ENCODE measurements at places on chromosomes 12 and 14. TPM values are rescaled to one million over a fixed set of nuclear protein-coding genes. Genes with fewer than 3 reads are reported as not detected.

DNA sequence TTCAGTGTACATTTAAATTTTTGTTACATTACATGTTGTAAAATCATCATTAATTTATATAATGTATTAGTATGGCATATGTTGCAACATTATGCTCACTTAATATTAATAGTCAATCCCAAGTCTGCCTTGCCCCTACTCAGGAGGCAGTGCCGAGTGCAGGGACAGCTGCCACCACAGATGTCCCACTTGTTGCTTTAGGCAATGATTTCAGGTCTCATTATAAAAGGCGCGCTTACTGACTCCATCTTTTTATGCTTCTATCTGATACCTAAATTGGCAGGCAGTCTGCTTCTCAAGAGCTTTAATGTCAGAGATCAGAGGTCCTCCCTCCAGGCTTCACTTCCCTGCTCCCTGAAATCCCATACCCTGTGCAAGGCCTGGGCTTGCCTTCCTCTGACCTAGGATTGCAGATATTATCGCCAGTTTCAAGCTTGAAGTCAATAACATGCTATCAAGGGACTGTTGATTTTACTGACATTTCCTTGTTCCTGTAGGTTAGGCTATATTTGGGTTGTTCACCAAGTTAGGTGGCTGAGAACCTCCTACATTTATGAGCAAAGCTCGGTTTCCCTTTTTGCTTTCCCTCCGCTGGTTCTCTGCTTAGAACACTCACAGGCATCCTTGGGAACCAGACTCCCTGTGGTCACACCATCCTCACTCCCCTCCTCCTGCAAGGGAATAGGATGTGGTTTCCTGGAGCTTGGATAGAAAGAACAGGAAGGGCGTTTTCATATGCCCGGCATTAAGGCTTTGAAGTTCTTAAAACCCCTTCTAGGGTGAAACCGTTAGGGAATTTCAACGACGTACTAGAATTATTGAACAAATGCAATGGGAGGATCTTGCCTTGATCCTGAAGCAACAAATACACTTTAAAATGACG is 208.4 kb upstream of the FKBP4 start:
- H3K27ac ChIP-seq: no peak overlapping the region
- peak; percentile 58 for DNase-seq

- H3K27me3 ChIP-seq: no peaks in the 10 kb centered on the region
- H3K27ac ChIP-seq: no peak overlapping the region
- no peaks in the 10 kb centered on the region for H3K4me1 ChIP-seq
- no peaks in the 10 kb centered on the region for H3K36me3 ChIP-seq
Observed at GRCh38 chr12:1126091-1126490, 135.1 kb downstream of the ERC1 start.

DNA sequence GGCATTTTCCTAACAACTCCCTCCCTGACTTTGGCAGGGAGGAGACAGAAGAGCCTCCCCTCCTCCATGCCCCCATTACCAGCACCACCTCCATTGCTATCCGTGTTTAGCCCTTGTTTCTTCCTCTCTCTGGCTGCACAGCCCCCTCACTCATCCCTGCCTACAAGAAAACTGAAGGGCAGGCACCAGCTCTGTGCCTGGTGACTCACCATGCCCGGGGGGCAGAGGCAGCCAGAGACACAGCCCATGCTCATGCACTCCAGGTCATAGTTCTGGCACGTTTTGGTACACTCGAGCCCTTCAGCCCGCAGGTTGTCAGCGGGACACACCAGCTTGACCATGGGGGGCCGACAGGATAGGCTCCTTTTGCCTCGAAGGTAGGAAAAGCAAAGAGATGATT is 80.4 kb downstream of the VWF start:
- no peak for DNase-seq
- H3K4me3 ChIP-seq: no peak overlapping the region

- H3K27ac ChIP-seq: no peak overlapping the region
- H3K36me3 ChIP-seq: peaks cover 4% of the 10 kb centered on the region
- DNase-seq: no peak
- no peaks in the 10 kb centered on the region for H3K4me1 ChIP-seq
Observed at GRCh38 chr12:8064131-8064530, 2.0 kb downstream of the C3AR1 start.

DNA sequence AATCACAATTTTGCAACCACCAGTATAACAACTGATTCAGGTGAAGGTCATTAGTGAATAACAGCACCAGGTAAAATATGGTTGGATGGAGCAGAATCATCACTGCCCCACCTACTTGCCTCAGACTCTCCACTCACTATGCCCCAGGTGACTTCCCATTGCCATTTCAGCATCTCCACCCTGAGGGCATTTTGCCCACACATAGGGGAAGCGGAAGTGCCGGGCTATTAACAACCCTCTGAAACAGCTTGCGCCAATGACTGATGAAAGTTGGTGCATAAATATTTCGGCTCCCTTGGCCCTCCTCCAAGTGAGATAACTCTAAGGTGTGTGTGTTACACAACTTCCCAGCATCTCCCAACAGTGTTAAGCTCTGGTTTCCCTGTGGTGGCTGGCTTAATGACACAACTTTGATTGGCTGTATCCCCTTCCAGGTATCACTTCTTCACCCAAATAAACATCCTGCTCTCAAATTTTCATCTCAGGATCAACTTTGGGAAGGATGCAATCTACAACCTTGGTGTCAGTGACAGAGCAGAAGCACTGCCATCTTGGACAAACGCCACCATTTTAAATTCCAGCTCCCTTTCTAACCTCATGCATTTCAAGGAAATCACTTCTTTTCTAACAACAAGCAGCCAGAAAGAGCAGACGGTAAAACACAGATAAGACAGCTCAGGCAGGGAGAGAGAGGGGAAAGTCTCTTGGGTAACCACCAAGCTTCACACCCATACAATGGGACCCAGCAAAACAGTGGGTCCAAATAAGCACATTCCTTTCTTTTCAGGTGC is 73.6 kb upstream of the PPP2R5C start:
- no peaks in the 10 kb centered on the region for H3K4me1 ChIP-seq
- no peak overlapping the region for H3K27ac ChIP-seq
- H3K4me3 ChIP-seq: no peak overlapping the region
- peaks cover 5% of the 10 kb centered on the region for H3K27me3 ChIP-seq

GRCh38 chr12:100554608-100555077 is 18.8 kb upstream of the GAS2L3 start:
- no peaks in the 10 kb centered on the region for H3K4me1 ChIP-seq
- no peaks in the 10 kb centered on the region for H3K36me3 ChIP-seq
- no peaks in the 10 kb centered on the region for H3K27me3 ChIP-seq

DNA sequence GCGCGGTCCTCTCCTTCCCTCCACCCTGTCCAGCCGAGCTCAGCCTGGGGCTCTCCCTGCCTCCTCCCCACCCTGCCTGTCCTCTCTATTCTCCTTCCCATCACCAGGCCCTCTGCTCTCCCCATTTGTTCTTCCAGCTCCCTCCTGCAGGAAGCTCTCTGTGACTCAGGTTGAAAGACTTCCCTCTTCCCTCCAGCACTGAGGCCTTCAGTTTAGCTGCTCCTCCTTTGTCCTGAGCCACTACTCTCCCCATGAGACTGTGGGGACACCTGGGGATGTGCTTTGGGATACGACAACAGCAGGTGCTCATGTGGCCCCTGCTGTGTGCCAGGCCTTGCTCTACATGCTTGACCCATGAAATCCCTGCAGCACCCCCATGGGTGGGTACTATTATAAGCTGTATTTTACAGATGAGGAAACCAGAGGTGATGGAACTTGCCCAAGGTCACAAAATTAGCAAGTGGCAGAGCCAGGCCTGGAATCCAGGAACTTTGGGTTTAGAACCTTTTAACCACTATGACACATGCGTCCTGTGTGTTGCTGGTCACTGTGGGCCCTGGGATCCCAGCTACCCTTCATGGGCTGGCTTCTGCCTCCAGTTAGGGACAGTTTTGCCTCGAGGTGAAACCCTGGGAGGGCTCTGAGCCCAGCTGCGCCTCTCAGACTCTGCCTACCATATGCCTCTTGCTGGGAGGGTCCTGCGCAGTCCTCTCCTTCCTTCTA is 5.5 kb downstream of the KRT80 start:
- no peak overlapping the region for H3K4me3 ChIP-seq
- no peaks in the 10 kb centered on the region for H3K27me3 ChIP-seq
- H3K27ac ChIP-seq: peak overlapping the region; percentile 41
- no peaks in the 10 kb centered on the region for H3K4me1 ChIP-seq

DNA sequence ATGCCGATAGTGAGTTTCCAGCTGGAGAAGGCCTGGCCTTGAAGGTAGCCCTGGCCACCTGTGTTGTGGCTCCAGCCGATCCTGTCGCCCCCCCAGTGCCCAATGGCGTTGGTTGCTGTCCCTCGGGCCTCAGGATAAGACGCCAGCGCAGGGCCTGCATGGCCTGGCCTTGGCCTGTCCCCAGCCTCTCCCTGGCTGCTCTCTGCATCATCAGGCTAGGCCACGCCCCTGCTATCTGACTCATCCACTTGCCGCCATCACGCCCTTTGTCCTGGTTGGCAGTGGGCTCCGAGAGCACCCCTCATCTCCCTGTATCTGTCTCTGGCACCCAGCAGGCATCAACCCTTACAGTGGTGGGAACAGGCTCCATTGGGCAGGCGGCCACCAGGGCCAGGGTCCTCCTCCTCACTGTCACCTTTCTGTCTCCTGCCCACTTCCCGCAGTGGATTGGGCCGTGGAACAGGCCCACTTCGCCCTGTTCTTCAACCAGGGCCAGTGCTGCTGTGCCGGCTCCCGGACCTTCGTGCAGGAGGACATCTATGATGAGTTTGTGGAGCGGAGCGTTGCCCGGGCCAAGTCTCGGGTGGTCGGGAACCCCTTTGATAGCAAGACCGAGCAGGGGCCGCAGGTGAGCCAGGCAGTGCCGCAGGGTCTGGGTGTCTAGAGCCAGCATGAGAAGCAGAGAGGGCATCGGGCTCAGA is 25.6 kb downstream of the ALDH2 start:
- DNase-seq: no peak
- no peak overlapping the region for H3K4me3 ChIP-seq
- no peaks in the 10 kb centered on the region for H3K27me3 ChIP-seq

DNA sequence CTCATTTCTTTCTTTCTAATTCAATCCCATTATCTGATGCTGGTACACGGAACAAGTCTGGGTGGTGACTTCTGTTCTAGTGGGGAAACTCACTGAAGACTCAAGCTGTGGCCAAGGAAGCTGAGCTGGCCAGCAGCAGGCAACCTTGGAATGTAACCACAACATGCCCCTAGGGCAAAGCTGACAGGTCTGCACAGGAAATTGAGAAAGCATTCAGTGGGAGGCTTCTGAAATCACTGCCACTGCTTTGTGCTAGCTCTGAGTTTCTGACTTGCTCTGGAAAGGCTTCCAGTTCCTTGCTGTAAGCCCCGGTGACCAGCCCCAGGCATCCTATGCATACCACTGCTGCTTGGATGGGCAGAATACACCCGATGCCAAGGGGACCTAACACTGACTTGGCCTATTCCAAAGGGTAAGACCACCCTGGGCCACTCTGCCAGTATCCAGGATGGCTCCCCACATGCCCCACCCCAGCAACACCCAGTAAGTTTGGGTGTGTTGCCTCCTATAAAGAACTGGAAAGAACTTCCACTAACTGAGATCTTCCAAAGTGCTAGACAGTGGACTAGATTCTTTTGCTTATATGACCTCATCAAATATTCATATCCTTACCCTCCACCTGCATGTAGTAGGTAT is 84.5 kb upstream of the CDKN3 start:
- no peaks in the 10 kb centered on the region for H3K36me3 ChIP-seq
- no peak overlapping the region for H3K27ac ChIP-seq
- H3K4me1 ChIP-seq: peaks cover 9% of the 10 kb centered on the region
- no peak overlapping the region for H3K4me3 ChIP-seq

- H3K4me1 ChIP-seq: no peaks in the 10 kb centered on the region
- DNase-seq: peak; percentile 51
- H3K36me3 ChIP-seq: no peaks in the 10 kb centered on the region
- H3K27me3 ChIP-seq: no peaks in the 10 kb centered on the region
- H3K4me3 ChIP-seq: no peak overlapping the region
Observed at GRCh38 chr12:40312982-40313576, 88.3 kb downstream of the LRRK2 start.

GRCh38 chr12:49672301-49673217 is 34.6 kb downstream of the FMNL3 start:
- no peak overlapping the region for H3K4me3 ChIP-seq
- H3K27ac ChIP-seq: peak overlapping the region; percentile 87
- no peaks in the 10 kb centered on the region for H3K27me3 ChIP-seq
- peak; percentile 26 for DNase-seq
- H3K4me1 ChIP-seq: peaks cover 48% of the 10 kb centered on the region
- no peaks in the 10 kb centered on the region for H3K36me3 ChIP-seq

DNA sequence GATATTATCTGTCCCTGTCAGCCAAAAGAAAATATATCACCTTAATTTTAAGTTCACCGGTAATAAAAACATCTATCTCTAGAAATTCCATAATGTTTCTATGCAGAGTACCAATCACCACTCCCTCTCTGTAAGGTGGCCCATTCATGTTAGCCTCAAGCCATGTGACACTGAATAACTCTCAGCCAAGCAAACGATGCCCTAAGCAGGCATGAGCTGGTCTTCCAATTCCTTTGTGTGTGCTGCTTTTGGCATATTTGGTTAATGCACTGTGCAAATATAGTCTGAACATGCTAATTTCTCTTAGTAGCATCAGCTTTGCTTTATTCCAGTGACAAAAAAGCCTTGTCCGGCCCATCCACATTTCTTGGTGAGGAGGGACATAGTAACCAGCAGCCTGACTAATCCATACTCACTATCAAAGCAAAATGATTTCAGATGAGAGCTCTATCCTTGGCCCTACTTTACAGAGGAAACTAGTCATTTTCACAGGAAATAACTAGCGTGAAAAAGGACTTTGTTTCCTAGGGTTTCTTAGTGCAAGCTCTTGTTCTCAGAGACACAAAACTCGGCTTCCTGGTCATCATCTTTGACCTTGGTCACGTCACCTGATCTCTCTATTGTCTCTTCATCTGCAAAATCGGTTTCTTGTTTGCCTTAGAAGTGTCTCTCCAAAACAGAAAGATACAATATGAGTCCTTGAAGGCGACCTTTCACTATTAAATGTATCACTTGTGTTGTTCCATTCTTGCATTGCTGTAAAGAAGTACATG is 59.2 kb upstream of the RTRAF start:
- H3K4me1 ChIP-seq: no peaks in the 10 kb centered on the region
- no peak overlapping the region for H3K27ac ChIP-seq
- no peaks in the 10 kb centered on the region for H3K27me3 ChIP-seq
- DNase-seq: no peak
- no peaks in the 10 kb centered on the region for H3K36me3 ChIP-seq

DNA sequence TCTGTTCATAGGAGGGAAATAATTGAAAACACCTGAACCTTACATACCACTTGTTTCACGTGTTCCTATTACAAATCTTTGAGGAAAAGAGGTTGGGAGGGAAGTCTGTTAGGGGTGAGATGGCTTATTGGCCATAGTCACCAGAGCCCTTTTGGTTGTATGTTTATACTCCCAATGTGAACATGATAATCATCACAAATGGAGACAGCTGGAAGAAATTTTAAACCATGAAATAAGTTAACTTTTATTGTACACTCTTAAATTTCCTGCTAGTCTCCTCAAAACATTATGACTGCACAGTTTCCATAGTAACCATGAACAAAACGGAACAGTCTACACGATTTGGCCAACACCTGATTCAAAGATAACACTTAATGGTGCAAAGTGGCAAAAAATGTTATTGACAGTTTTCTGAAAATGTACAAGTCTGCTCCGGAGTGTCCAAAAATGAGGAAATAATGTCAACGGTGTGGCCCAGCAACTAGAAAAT is 56.9 kb downstream of the LMNTD1 start:
- H3K36me3 ChIP-seq: no peaks in the 10 kb centered on the region
- no peaks in the 10 kb centered on the region for H3K27me3 ChIP-seq
- H3K4me3 ChIP-seq: no peak overlapping the region
- no peak overlapping the region for H3K27ac ChIP-seq
- H3K4me1 ChIP-seq: peaks cover 16% of the 10 kb centered on the region
- no peak for DNase-seq

The NANOG gene
- total RNA-seq: 0.23 TPM

The TCL1B gene
- not detected for total RNA-seq

The HOXC11 gene
- total RNA-seq: not detected

The CD27 gene
- total RNA-seq: 1.9 TPM

The GALC gene
- 51.1 TPM for total RNA-seq

The KRT72 gene
- not detected for total RNA-seq

The ZC2HC1C gene
- total RNA-seq: 6.7 TPM

The USP15 gene
- 143 TPM for total RNA-seq

The RBM23 gene
- total RNA-seq: 104 TPM

Measured in lung (tissue), 17 donors.